ENCODE measurements at places on chromosomes 3 and 15. TPM values are rescaled to one million over a fixed set of nuclear protein-coding genes. Genes with fewer than 3 reads are reported as not detected.

DNA sequence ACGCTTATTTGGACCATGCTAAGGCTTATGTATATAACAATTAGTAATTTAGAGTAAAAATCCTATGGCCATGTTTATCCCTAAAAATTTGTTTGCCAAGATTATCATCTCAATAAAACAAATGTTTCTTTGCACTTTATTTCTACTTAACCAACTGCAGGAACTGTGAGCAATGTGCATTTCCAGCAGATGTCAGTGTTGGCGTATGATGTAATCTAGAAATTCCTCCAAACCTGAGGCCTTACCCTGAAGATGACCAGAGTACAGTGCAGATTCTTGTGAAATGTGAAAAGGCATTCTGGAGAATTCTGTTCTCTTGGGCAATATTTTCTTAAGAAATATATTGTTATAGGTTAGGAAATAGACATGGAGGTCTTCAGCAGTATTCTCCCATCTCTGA lies 205.9 kb downstream of the MBNL1 start:
- DNase-seq: peak; percentile 26
- no peak overlapping the region for H3K4me3 ChIP-seq
- no peaks in the 10 kb centered on the region for H3K4me1 ChIP-seq
- no peaks in the 10 kb centered on the region for H3K36me3 ChIP-seq
- no peak overlapping the region for H3K27ac ChIP-seq
- no peaks in the 10 kb centered on the region for H3K27me3 ChIP-seq

CDHR4 gene
- 0.10 TPM for polyA plus RNA-seq

GRCh38 chr3:139264375-139264774 lies 79.4 kb upstream of the MRPS22 start:
- H3K4me1 ChIP-seq: no peaks in the 10 kb centered on the region
- no peak overlapping the region for H3K4me3 ChIP-seq
- DNase-seq: no peak
- H3K27ac ChIP-seq: no peak overlapping the region
- H3K36me3 ChIP-seq: no peaks in the 10 kb centered on the region
- H3K27me3 ChIP-seq: peaks cover 4% of the 10 kb centered on the region

SLC35A5 gene
- polyA plus RNA-seq: 44.4 TPM

DNA sequence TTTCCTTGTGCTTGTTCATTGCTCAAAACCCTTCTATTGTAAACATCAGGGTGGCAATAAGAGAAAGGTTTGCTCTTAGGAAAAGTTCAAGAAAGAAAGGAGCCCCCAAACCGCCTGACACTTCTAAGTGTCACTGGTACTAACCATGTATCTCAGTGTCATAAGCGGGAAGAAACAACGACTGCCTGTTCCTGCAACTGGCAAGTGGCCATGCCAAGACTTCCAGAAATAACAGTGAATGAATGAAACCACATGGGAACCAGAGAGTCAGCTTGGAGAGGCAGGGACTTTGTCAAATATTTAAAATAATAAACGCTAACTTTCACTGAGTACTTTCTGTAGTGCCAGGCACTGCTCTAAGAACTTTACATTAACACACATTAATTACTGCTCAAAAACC lies 1.1 kb downstream of the PLSCR2 start:
- peaks cover 5% of the 10 kb centered on the region for H3K4me1 ChIP-seq
- H3K27me3 ChIP-seq: no peaks in the 10 kb centered on the region
- no peaks in the 10 kb centered on the region for H3K36me3 ChIP-seq

GCNT3 gene
- polyA plus RNA-seq: 16.3 TPM

ERC2 gene
- polyA plus RNA-seq: 2.4 TPM

DNA sequence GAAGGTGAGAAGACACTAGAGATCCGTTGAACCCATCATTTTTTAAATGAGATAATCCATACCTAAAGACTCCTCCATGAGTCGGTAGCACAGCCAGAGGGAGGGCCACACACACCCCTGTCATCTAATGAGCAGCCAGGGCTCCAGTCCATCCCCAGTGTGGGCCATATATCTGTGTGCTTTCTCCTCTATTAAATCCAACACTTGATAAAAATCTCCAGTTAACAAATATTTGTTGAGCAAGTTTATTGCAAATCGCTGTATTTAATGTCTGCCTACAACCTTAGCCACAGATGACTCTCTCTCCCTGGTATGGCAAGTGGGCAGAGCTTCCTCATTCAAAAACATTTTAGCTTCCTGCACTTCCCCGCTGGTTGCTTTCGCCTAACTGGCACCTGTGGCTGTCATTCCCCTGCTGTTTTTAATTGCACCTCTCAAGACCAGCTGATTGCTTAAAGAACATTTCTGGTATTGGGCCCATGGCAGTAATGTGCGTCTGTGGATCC lies 82.8 kb downstream of the SMAD3 start:
- no peaks in the 10 kb centered on the region for H3K27me3 ChIP-seq
- H3K36me3 ChIP-seq: peaks cover 2% of the 10 kb centered on the region
- H3K4me1 ChIP-seq: peaks cover 53% of the 10 kb centered on the region
- no peak for DNase-seq
- no peak overlapping the region for H3K4me3 ChIP-seq
- no peak overlapping the region for H3K27ac ChIP-seq

LIPH gene
- 6.9 TPM for polyA plus RNA-seq

DNA sequence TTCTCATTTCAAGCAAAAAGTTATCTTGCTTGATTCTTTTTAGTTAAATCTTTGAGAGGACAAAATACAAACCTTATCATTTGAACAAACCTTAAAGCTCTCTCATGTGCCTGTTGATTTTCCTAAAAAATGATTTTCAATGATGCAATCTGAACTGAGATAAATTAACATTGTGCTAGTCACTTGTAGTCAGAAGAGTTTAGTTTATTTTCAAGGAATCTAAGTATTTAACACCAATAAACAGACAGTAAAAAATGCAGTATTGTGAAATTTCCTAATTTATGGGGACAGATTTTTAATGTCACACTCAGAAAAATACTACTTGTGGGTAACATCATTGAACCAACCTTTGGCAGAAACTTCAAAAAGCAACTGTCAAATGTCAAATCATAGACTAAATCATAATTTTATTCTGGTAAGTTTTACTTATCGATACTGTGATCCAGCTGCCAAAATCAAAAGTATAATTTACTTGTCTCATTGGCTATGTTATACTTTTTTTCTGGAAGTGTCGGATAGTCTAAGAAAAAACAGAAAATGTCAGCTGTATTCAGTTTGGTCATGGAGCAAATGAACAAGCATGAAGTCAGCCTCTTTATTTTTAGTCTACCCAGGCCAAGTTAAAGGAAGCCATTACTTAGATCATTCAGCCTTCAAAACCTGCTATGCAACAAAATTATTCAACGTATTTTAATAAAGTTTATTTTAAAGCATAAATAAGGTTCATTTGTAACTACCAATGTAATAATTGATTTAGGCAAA lies 52.4 kb upstream of the FNDC3B start:
- DNase-seq: no peak
- H3K27ac ChIP-seq: no peak overlapping the region
- H3K36me3 ChIP-seq: no peaks in the 10 kb centered on the region
- no peak overlapping the region for H3K4me3 ChIP-seq
- no peaks in the 10 kb centered on the region for H3K4me1 ChIP-seq

GRCh38 chr3:68060191-68060590 lies 405.8 kb upstream of the SUCLG2 start:
- DNase-seq: peak; percentile 11
- no peak overlapping the region for H3K4me3 ChIP-seq
- H3K36me3 ChIP-seq: no peaks in the 10 kb centered on the region
- H3K27me3 ChIP-seq: no peaks in the 10 kb centered on the region

GRCh38 chr3:111493276-111493675 lies 48.7 kb upstream of the CD96 start:
- no peaks in the 10 kb centered on the region for H3K36me3 ChIP-seq
- no peak for DNase-seq
- no peaks in the 10 kb centered on the region for H3K27me3 ChIP-seq
- no peak overlapping the region for H3K27ac ChIP-seq
- H3K4me1 ChIP-seq: no peaks in the 10 kb centered on the region

DNA sequence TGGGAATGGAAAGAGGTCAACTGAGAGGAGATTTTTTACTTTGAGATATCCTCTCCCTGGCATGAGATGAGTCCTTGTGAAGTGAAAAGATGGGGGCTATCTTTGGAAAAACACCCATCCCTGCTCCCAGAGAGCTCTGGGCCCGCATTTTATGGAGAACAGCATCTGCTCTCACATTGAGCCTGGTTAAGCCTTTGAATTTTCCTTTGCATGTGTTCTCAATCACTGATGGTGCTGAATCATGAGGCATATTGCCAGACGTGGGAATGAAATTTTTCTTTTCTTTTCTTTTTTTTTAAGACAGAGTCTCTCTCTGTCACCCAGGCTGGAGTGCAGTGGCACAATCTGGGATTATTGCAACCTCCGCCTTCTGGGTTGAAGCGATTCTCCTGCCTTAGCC lies 24.4 kb downstream of the TMEM45A start:
- peaks cover 3% of the 10 kb centered on the region for H3K36me3 ChIP-seq
- no peaks in the 10 kb centered on the region for H3K27me3 ChIP-seq
- H3K27ac ChIP-seq: no peak overlapping the region
- no peak overlapping the region for H3K4me3 ChIP-seq

GRCh38 chr3:186268616-186269448 lies 93.2 kb downstream of the DGKG start:
- no peak overlapping the region for H3K4me3 ChIP-seq
- H3K27me3 ChIP-seq: peaks cover 7% of the 10 kb centered on the region
- no peak for DNase-seq
- H3K27ac ChIP-seq: no peak overlapping the region

- no peak for DNase-seq
- H3K27ac ChIP-seq: no peak overlapping the region
- H3K36me3 ChIP-seq: no peaks in the 10 kb centered on the region
Measured at GRCh38 chr15:43828061-43828657, 1.4 kb downstream of the WDR76 start.

GRCh38 chr3:132381348-132381944 lies 35.9 kb upstream of the DNAJC13 start:
- no peak overlapping the region for H3K4me3 ChIP-seq
- no peaks in the 10 kb centered on the region for H3K27me3 ChIP-seq
- no peaks in the 10 kb centered on the region for H3K4me1 ChIP-seq
- no peaks in the 10 kb centered on the region for H3K36me3 ChIP-seq

CHRD gene
- polyA plus RNA-seq: 3.7 TPM

- H3K36me3 ChIP-seq: no peaks in the 10 kb centered on the region
- peaks cover 8% of the 10 kb centered on the region for H3K4me1 ChIP-seq
Measured at GRCh38 chr3:186212611-186213010, 103.7 kb upstream of the ETV5 start.

GRCh38 chr3:193727089-193727488 lies 134.1 kb downstream of the OPA1 start:
- no peak overlapping the region for H3K27ac ChIP-seq
- no peaks in the 10 kb centered on the region for H3K36me3 ChIP-seq
- DNase-seq: no peak
